ENCODE measurements at places on chromosomes 13 and 19.

GRCh38 chr13:113657851-113658741 is at the start of gene ATP4B:
ATP4B (minus strand) TSS chr13:113658198; CDS start chr13:113658144, 54 bp downstream.
- no peak for DNase-seq

GRCh38 chr19:290372-291005 is 714 bp downstream of the PLPP2 start:
- DNase-seq: no peak

GRCh38 chr19:19554074-19555023 is 16.3 kb downstream of the CILP2 start:
- no peak for DNase-seq

DNA sequence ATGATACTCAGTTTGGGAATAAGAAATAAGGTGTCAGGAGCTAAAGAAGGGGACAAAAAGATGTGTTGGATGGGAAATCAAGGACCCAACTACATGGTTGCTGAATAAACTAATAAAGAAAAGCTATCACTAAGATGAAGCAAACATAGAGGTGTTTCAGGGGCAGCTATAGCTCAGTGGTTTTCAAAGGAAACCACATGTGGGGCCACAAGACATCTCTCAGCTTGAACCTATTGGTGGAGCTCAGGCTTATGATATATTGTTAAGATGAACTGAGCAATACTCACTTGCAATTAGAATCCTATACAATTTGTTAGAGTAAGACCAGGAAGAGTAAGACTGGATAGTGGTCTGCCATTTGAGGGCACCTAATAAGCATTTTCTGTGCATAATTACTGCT is 45.1 kb upstream of the SPRY2 start:
- DNase-seq: no peak

DNA sequence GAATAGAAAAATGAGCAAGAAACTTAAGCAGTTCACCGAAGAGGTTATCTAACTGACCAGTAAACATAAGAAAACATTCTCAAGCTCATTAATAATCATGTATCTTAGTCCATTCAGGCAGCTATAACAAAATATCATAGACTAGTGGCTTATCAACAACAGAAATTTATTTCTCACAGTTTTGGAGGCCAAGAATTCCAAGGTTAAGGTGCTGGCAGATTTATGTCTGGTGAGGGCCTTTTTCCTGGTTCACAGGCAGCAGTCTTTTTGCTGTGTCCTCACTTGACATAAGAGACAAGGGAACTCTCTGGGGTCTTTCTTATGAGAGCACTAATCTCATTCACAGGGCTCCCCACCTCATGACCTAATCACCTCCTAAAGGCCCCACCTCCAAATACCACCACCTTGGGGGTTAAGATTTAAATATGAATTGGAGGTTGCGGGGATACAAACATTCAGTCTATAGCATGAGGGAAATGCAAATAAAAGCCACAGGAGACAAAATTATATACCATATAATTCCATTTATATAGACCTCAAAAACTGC is 123.6 kb downstream of the ZAR1L start:
- no peak for DNase-seq

- DNase-seq: no peak
Observed at GRCh38 chr13:97889803-97890202, 63.7 kb upstream of the IPO5 start.

- DNase-seq: no peak
Observed at GRCh38 chr13:44133626-44134025, 240.0 kb upstream of the SERP2 start.

- no peak for DNase-seq
Observed at GRCh38 chr19:50263176-50263575, 59.8 kb downstream of the MYH14 start.

DNA sequence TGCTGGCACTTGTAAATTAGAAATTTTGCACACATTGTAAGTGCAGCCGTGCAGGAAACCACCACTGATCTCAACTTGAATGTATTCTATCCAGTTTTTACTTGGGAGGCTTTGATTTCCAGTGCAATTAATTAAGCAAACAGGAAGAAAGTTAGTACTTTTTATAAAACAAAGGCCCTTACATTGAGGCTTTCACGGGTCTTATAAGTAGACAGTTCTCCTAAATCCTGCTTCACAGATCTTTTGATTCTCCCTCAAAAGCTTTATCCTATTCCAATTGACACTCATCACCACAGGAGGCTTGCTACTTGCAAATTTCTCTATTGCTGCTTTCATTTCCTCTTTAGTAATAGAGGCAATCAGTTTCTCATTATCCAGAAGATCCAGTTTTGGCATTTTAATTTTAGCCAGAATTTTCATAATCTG is 90.1 kb downstream of the ERCC5 start:
- no peak for DNase-seq

DNA sequence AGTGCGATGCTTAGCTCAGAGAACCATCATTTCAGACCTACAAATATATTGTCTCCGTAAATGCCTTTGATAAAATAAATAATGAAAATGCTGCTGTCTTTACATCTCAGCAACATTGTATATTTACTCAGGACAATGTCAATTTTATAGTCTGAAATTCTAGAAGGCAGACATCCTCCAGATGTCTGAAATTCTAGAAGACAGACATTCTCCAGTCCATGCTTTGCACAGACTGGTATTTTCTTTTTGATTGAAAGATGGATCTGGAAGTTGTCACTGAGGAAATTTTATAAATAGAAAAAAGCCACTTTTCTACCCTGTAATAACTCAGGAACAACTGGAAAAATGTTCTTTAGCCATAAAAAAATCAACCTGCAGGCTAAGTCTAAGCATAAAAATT is 2293.3 kb downstream of the PCDH9 start:
- no peak for DNase-seq

- no peak for DNase-seq
Observed at GRCh38 chr19:15118248-15118647, 11.0 kb downstream of the SYDE1 start.

- DNase-seq: peak; percentile 98
Observed at GRCh38 chr13:52848455-52849195, at the start of gene PCDH8. PCDH8 (minus strand) TSS chr13:52848640; CDS start chr13:52848436, 204 bp downstream.

DNA sequence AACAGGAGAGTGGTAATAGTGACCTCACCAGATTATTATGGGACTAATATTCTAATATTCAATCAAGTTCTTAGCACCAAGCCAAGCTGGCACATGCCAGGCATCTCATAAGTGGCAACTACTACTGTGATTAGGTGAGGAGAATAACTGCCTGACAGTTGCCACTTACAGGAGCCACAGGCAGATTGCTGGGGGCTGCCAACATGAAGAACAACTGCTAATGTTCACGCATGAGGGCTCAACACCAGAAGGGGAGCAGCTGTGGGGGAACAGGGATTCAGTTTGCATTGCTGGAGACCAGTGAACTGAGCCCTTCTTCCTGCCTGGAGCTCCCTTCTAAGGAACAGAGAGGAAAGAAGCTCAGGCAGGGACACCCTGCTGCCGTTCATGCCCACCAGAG is 504.5 kb downstream of the FOXO1 start:
- no peak for DNase-seq

GRCh38 chr19:6424195-6424938 is at the start of gene KHSRP:
KHSRP (minus strand) TSS chr19:6424811; CDS start chr19:6424701, 110 bp downstream.
- DNase-seq: no peak

DNA sequence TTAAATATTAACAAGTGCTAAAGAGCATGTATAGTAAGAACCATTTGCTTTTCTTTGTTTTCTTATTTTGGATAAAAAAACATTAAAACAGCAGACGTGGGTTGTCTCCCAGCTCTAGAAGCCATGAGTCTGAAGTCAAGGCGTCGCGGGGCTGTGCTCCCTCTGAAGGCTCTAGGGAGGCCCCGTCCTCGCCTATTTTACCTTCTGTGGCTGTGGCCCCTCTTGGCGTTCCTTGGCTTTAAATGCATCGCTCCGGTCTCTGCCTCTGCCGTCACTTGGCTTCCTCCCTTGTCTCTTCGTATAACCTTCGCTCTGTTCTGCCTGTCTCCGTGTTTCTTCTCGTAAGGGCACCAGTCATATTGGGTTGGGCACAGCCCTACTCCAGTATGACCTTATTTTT is 75.3 kb downstream of the ING1 start:
- no peak for DNase-seq

DNA sequence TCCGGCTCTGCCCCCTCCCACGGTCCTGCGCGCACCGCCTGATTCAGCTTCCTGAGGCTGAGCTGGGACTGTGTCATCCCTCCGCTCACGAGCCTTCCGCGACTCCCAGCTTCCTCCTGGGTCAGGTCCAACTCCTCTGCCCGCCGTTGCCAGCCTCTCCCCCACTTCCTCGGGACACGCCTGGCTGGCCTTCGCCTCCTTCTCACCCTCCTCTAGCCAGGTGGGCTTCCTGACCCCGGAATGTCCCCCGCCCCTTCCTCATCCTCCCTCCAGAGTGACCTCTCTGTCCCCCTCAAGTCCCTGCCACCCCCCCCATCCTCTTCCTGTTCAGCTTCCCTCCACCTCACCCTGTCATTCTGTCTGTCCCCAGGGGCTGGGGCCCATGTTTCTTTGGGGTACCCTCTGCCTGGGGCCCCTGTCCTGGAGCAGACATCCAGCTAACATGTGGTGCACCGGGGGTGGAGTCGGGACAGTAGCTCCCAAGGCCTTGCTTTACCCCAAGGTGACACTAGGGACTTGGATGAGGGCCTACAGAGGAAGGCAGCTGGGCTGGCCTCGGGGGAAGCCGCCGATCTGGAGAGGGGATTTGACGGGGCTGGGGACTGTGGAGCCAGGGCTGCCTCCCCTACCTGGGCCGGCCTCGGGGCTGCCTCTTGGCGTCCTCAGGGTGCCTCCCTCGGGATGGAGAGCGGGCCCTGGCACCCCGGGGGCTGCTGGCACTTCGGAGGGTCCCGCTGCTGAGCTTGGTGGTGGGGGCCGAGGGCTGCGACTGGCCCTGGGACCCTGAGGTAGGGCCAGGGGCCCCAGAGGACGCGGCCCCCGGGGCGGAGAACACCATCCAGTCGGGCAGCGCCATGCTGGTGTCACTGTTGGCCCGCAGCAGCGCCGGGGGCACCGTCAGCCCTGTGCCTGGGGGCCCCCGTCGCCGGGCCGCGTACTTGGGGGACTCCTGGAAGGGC is 16.5 kb downstream of the SHANK1 start:
- DNase-seq: no peak

DNA sequence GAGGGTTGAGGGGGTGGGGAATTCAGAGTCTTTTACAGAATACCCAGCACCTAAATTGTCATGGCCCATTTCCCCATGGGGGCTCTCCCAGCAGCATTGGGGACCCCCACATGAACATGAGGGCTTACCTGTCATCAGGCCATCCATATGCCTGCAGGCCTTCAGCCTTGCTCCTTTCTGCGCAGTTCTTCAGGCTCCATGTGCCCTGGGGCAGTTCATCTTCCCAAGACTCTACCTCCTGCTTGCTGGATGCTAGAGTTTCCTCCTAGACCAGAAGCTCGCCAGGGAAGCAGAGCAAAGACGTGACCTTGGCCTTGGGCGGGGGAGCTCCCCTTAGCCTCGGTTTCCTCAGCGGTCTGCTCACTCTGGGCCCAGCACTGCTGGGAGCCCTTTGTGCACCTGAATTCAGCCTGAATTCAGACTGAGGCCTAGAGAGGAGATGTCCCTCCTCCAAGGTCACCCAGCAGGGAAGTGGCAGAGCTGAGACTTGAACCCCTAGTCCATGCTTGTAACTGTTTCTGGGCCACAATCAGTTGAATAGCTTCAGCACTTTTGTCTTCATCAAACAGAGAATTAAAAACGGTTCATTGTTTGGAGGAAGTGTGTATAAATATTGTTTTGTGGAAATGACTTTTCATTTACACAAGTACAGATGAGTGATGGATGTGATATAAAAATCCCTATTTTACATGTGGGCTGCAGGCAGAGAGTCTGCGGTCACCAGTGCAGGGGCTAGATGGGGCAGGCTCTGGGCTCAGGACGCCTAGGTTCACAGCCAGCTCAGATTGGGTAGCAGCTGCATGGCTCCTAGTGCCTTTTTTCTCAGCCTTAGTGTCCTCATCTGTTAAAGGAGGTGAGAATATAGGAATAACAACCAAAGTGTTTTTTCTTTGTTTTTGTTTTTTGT is 9.5 kb downstream of the PPP5C start:
- no peak for DNase-seq

DNA sequence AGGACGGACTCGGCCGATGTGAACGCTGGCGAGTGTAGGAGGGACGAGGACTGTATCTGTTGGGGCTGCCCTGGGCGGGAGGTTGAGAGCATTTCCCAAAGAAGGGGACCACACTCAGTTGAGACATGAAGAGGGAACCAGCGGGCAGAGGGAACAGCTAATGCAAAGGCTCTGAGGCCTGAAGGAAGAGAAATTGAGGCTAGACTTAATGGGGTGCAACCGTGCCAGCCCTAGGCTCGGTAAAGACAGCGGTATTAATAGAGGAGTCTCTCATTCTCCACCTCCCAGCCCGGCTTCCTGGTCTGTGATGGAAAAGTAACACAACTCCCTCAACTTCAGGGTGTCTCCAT is 1.1 kb downstream of the MPV17L2 start:
- DNase-seq: no peak

DNA sequence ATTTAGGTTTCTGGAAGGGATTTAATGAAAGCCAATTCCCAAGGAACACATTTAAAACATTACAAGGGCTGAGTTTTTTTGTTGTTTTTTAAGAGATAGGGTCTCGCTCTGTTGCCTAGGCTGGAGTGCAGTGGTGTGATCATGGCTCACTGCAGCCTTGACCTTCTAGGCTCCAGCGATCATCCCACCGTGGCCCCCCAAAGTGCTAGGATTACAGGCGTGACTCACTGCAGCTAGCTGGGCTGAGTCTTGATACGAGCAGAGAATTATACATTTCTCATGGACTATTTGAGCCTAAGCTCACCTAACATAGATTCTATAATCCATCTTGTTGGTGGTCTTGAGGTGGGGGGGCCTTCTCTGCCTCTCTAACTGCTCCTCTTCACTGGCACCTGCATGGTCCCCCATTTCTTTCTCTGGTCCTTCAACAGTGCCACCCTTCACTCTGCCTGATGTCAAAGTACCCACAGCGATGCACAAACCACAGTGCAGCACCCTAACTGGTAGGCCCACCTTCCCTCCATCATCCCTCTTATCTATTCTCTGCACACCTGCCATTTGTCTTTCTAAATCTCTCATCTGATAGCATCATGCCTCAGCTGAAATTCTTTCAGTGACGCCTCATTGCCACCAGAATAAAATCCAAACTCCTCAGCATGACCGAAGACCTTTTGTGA is 37.4 kb downstream of the DOCK9 start:
- no peak for DNase-seq

Data from spinal cord (tissue), 10 donors.